ENCODE measurements at places on chromosomes 1 and 21. TPM values are rescaled to one million over a fixed set of nuclear protein-coding genes. Genes with fewer than 3 reads are reported as not detected.

Gene ACTN2
- 2.2 TPM for total RNA-seq

Gene ARHGEF10L
- total RNA-seq: 32.6 TPM

Gene OR10J1
- total RNA-seq: not detected

Gene CYYR1
- total RNA-seq: 20.8 TPM

Gene CORT
- 0.89 TPM for total RNA-seq

Gene NBPF10
- 6.3 TPM for total RNA-seq

Gene LMX1A
- not detected for total RNA-seq
